Ascending aorta (tissue), 2 donors: ENCODE measurements at places on chromosomes 2 and 18.
A peak's percentile ranks its signal among the peaks of the same experiment; 100 is the strongest.

DNA sequence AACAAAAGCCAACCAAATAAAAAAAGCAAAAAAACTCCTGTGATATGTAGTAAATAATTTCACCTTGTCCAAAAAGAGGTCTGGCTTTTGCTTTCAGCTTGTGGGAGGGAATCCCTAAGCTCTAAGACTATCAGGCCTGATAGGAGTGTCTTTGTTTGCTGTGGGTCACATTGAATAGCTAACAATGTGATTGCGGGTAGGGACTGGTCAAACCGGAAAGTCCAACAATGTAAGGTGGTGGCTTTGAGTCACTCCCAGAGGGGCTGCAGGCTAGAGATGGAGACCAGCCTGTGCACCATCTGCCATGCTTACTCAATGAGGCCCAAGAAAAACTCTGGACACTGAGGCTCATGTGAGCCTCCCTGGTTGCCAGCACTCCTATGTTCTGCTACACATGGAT lies 192.9 kb downstream of the TFCP2L1 start:
- H3K27ac ChIP-seq, result no peak overlapping the region
- H3K4me1 ChIP-seq, result peaks cover 6% of the 10 kb centered on the region
- H3K4me3 ChIP-seq, result no peak overlapping the region
- no peaks in the 10 kb centered on the region for H3K36me3 ChIP-seq
- H3K27me3 ChIP-seq, result no peaks in the 10 kb centered on the region

DNA sequence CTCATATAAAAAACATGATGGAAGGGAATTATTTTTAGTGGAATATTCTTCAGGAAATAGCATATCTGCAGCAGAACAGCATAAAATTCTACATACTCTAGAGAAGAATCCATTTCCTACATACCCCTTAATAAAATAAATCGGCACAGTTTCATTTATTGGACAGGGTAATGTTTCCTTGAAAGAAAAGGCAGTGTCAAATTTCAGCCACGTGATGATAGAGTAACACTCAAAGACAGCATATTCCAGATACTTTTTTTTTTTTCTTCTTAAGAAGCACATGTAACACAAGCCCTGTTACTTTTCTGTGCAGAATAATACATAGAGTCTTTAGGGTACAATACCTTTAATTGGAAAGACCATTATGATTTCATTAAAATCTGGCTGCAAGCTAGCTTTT lies 204.4 kb downstream of the SRBD1 start:
- no peak overlapping the region for H3K27ac ChIP-seq
- no peaks in the 10 kb centered on the region for H3K27me3 ChIP-seq
- no peaks in the 10 kb centered on the region for H3K36me3 ChIP-seq
- no peaks in the 10 kb centered on the region for H3K4me1 ChIP-seq
- DNase-seq, result no peak

DNA sequence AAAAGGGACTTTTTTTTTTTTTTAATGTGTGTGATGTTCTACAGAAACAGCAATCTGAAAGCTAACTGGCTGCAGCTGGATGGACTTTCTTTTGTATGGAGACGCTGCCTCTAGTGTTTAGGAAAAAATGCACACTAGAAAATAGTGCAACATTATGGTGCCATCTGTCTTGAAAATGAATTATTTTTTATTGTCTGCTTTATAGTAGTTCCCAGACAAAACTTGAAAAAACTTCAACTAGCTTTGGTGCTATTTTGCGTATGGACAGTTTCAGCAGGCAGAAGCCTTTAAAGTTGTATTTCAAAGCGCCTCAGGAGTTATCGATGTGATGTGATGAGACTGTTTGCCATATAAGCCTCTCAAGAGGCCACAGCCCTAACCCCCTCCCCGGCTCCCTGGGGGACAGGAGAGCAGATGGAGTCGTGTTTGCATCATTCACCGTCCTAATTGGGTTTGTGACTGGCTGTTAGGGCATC lies 86.9 kb downstream of the LTBP1 start:
- no peaks in the 10 kb centered on the region for H3K36me3 ChIP-seq
- peak overlapping the region; percentile 29 for H3K27ac ChIP-seq
- DNase-seq, result no peak
- no peaks in the 10 kb centered on the region for H3K27me3 ChIP-seq

DNA sequence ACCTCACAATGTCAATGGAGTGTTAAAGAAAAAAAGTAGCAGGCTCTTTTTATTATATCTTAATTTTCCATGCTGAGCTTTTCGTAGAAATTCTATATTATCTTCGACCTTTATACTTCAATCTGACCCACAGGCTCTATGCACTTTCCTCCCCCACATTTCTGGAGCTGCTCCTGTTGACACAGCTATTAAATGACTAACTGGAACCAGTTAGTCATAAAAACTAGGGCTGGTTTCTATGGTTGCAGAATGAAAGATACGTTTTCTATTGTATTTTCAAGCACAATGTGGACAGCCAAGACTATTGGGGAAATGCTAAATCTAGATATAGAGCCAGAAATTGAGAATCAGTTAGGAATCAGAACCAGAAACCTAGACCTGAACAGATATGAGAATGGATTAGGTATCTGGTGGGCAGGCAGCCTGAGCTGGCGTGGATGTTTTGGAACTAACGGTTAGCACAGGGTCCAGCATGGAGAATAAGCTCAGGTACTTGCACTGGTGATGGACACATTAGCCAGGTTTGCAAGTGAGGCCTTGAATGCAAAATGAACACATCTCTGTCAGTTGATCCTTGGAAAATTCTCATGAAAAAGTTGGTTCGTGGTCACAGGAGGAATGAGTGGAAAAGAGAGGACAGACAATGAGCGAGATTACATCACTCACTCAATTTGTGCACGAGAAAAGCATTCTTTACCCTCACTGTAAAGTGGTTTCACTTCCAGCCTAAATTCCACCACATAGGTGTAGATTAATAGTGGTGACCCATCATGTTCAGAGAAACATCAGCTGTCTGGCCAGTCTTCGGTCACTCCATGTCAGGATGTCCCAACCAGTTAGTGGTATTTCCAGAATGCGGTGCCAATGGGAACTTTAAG lies 144.6 kb upstream of the EPHA4 start:
- H3K4me3 ChIP-seq, result no peak overlapping the region
- no peaks in the 10 kb centered on the region for H3K27me3 ChIP-seq
- no peak for DNase-seq
- no peak overlapping the region for H3K27ac ChIP-seq

DNA sequence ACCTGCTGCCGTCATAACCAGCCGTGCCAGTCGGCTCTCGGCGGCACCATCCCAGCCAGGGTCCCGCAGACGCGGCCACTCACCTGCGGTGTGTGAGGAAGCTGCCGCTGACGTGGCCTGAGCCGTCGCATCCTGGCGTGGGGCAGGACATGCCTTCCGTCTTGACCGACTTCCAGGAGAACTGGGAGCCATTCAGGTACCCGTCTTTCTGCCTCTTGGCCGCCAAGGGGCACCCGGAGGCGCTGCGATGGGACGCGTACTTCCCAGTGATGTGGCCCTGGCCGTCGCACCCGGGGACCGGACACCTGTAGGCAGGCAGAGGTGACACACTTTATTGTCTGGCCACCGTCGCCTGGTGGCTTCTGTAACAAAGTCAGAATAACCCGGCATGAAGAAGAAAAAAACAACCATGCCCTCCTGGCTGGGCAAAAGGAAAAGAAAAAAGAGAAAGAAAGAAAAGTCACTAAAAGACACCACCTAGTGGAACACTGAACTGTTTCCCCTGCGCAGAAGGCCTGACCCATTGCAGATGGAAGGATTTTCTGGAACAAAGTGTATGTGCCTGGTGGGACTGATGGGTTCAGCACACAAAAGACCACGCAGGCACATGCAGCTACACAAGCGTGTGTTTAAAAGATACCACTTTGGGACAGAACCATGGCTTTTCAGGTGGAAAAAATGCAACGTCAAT lies 94.9 kb upstream of the PXDN start:
- H3K4me3 ChIP-seq, result no peak overlapping the region
- H3K36me3 ChIP-seq, result no peaks in the 10 kb centered on the region
- no peak overlapping the region for H3K27ac ChIP-seq
- peaks cover 4% of the 10 kb centered on the region for H3K4me1 ChIP-seq
- H3K27me3 ChIP-seq, result no peaks in the 10 kb centered on the region

DNA sequence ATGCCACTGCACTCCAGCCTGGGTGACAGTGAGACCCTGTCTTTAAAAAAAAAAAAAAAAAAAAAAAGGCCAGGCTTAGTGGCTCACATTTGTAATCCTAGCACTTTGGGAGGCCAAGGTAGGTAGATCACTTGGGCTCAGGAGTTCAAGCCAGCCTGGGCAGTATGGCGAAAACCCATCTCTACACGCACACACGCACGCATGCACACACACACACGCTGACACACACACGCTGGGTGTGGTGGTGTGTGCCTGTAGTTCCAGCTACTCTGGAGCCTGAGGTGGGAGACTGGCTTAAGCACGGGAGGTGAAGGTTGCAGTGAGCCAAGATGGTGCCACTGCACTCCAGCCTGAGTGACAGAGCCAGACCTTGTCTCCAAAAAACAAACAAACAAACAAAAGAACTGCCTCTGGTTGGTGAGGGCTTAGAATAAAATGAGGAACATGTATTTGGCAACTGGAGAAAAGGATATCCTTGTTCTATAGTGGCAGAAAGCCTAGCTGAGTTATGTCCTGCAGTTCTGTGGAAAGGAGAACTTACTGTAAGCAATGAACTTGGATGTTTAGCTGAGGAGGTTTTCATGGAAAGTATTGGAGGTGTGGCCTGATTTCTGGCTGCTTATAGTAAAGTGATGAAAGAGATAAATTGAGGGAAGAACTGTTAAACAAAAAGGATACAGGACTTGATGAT lies 34.0 kb downstream of the HAT1 start:
- DNase-seq, result no peak
- H3K4me3 ChIP-seq, result no peak overlapping the region
- peaks cover 5% of the 10 kb centered on the region for H3K4me1 ChIP-seq
- peaks cover 4% of the 10 kb centered on the region for H3K36me3 ChIP-seq
- no peaks in the 10 kb centered on the region for H3K27me3 ChIP-seq
- no peak overlapping the region for H3K27ac ChIP-seq

GRCh38 chr2:152347076-152347475 lies 12.1 kb downstream of the FMNL2 start:
- no peak overlapping the region for H3K4me3 ChIP-seq
- no peaks in the 10 kb centered on the region for H3K4me1 ChIP-seq
- H3K36me3 ChIP-seq, result no peaks in the 10 kb centered on the region
- no peak overlapping the region for H3K27ac ChIP-seq
- no peaks in the 10 kb centered on the region for H3K27me3 ChIP-seq

DNA sequence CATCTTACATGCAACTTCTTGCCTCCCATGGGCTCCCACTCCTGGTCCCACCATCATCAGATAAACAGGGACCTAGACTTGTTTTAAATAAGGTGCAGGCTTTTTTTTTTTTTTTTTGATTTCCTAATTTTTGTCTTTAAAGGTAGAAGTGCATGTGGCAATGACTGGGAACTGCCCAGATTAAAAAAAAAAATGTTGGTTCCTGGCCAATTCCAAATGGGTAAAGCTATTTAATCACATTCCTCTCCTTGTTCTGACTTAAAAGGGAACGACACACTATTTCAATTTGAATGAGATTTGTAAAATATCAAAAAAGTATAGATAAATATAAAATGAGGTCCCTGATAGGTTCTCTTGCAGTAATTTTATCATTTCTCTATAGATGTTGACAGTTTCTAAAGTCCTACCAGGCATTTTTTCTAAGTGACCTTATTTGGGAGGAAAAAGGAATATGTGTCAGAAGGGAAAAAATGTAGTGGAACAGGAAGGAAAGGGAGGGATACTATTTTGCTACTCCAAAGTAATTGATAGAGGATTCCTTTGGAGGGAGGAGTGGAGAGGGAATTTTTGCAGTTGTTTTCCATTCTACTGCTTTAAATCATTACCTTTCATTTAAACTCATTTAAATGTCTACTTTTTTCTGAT lies 43.3 kb downstream of the DDX1 start:
- no peak overlapping the region for H3K4me3 ChIP-seq
- no peak for DNase-seq
- H3K27ac ChIP-seq, result peak overlapping the region; percentile 38
- H3K4me1 ChIP-seq, result no peaks in the 10 kb centered on the region
- no peaks in the 10 kb centered on the region for H3K27me3 ChIP-seq

GRCh38 chr2:104049981-104050380 lies 803.9 kb upstream of the POU3F3 start:
- no peak overlapping the region for H3K27ac ChIP-seq
- no peaks in the 10 kb centered on the region for H3K36me3 ChIP-seq
- H3K4me1 ChIP-seq, result no peaks in the 10 kb centered on the region
- no peak for DNase-seq
- no peaks in the 10 kb centered on the region for H3K27me3 ChIP-seq

DNA sequence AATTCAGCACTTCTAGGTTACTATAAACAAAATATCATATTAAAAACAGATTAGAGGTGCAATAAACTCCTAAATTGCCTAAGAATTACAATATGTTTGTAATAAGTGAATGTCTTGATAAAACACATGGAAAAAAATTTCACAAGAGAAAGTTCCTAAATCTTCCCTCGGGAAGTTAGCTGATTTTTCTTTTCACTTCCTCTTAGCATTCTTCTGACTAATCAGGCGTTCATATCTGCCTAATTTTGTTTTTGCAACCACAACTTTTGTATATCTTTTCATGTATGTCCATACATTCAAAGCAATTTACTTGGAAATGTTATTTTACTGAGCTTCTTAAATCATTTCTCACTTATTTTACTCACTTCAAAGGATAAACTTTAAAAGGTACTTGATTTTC lies 88.5 kb downstream of the RTTN start:
- no peaks in the 10 kb centered on the region for H3K27me3 ChIP-seq
- no peaks in the 10 kb centered on the region for H3K4me1 ChIP-seq
- H3K27ac ChIP-seq, result no peak overlapping the region
- no peak overlapping the region for H3K4me3 ChIP-seq
- no peak for DNase-seq
- no peaks in the 10 kb centered on the region for H3K36me3 ChIP-seq

DNA sequence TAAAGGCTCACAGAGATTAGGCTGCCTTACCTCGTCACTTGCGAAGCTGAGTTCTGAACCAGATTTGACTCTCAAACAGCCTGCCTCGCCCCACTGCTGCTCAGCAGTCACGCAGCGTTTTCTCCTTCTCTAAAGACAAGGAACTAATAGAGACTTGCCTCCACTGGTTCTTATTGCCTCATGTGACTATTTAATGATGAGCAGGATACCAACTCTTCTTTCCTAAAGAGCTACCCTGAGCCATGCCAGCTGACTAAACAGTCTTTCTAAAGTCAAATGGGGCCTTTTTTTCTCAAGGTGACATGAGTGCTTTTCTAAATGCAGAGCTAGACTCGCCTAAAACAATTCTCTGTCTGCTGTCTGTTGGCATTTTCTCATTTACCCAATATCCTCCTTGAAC lies 147.5 kb downstream of the NCKAP5 start:
- no peak overlapping the region for H3K4me3 ChIP-seq
- no peaks in the 10 kb centered on the region for H3K27me3 ChIP-seq
- H3K4me1 ChIP-seq, result no peaks in the 10 kb centered on the region
- H3K27ac ChIP-seq, result no peak overlapping the region
